ENCODE measurements at places on chromosomes 16 and 17. TPM values are rescaled to one million over a fixed set of nuclear protein-coding genes. Genes with fewer than 3 reads are reported as not detected.

DNA sequence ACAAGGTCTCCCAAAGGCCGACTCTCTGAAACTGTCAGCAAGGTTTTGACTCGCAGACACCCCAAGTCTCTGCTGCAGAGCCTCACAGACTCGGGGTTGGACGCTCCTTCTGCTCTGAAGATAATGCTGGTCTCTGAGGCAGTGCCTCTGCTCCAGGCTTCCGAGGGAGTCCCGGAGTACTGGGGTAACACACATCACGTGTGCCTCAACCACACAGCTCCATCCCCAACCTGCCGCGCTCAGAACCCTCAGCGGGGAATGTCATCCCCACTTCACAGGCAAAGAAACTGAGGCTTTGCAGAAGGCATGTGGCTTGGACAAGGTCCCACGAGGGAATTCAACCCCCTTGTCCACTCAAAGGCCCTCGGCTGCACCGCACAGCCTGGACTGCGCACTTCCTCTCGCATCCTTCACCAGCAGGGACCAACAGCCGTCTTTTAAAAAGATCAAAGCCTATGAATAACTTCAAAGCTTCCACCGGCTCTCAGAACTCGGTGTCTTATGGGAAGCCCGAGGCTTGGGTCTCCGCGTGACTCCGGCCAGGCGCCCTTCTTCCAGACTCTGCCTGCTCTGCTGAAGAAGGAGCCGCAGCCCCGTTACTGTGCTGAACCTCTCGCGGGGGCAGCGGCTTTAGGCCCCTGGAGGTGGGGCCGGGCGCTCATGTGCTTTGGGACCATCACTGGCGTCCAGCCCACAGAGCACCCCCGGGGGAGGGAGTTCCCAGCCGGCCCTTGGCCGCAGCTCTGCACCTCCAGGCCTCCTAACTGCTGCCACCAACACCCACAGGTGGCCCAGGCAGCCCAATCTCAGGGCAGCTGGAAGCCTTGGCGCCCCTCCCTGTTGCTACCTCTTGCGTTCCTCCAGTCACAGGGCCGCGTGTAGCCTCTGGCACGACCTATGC, 2.2 kb downstream of the TMEM204 start:
- DNase-seq, result no peak

Gene TPSG1
- 0.26 TPM for total RNA-seq

DNA sequence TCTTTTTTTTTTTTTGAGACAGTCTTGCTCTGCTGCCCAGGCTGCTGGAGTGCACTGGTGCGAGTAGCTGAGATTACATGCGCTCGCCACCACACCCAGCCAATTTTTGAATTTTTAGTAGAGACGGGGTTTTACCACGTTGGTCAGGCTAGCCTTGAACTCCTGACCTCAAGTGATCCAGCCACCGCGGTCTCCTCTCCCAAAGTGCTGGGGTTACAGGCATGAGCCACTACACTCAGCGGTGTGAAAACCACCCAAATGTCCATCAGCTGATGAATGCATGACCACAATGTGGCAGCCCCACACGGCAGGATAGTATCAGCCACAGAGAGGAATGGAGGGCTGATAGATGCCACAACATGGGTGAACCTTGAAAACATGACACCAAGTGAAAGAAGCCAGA, 2.1 kb downstream of the P2RX5 start:
- DNase-seq, result no peak

Gene TBX21
- total RNA-seq, result 0.16 TPM

DNA sequence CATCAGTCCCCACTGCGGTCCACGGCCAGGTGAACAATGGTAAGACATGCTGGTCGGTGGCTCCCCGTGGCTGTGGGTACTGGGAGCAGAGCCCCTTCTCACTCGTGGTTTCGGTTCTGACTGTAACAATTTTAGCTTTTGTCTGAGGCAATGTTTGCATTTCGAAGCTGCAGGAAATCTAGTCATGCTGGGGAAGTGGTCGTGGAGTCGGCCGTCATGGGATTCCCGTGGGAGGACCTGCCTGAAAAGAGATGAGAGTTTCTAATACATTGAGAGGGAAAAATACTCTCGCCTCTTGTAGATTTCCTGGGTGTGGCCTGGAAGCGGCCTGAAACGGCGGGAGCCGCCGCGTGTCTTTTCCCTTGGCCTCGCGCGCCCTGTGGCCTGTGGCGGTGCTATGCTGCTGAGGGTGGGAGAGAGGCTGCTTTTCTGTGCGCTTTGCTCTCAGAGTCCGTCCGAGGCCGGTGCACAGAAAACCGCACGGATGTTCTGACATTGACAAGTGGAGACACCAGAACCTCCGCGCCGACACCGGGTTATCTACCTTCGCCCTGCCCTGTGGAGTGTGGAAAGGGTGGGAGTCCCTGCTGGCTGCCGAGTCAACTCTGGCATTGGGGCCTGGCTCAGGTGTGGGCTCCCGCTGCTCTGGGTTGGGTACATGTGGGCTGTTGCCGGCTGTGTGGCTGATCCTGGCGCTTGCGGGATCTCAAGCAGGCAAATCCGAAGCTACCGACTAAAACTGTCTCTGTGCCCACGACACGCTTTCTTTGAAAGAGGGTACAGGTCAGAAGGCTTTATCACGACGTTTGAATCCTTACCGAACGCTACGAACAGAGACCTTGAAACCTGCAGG, 60.8 kb downstream of the WDR45B start:
- DNase-seq, result no peak

Gene STH
- total RNA-seq, result not detected

Gene AARS1
- 32.6 TPM for total RNA-seq

GRCh38 chr17:46887717-46888116, 35.2 kb upstream of the GOSR2 start:
- DNase-seq, result no peak

Gene NPIPB8
- total RNA-seq, result 2.4 TPM

Gene PPL
- 19.8 TPM for total RNA-seq

DNA sequence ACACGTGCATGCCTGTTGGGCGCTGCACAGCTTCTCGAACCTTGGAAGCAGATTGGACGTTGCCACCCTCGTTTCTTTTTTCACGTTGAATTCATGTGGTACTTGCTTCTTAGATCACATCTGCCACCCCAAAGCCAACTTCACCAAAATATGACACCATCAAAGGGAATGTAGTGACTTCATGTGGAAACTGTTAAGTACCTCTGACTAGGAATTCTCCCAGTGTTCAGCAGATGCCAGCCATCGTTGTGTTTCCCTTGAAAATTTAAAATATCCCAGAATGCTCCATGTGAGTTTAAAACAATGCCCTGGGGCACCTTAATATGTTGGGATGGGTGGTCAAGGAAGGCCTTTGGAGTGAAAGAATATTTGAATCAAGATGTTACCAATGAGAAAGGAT, 22.6 kb upstream of the FAM20A start:
- DNase-seq, result no peak
